ENCODE measurements at places on chromosomes 11 and 22. TPM values are rescaled to one million over a fixed set of nuclear protein-coding genes. Genes with fewer than 3 reads are reported as not detected.
A peak's percentile ranks its signal among the peaks of the same experiment; 100 is the strongest.

Gene PGM2L1
- total RNA-seq: 7.2 TPM

Gene CHST1
- 0.44 TPM for total RNA-seq

DNA sequence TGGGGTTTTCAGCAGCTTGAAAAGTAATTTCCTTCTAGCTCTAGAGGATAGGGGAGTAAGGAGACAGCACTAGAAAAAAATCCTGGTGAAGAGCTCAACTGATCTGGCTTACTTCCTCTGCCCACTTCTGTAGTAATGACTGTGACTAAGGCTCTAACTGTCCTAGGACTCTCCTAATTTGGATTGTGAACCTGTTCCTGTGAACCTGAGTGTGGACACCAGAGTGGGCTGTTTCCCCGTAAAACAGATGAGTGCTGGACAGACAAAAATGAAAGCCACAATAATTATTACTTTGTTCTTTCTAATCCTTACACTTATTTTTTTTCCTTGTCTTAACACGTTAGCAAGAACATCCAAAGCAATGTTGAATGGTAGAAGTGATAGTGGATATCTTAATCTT lies 154.1 kb downstream of the AASDHPPT start:
- H3K36me3 ChIP-seq: no peaks in the 10 kb centered on the region
- H3K27me3 ChIP-seq: no peaks in the 10 kb centered on the region
- DNase-seq: no peak
- no peaks in the 10 kb centered on the region for H3K4me1 ChIP-seq

DNA sequence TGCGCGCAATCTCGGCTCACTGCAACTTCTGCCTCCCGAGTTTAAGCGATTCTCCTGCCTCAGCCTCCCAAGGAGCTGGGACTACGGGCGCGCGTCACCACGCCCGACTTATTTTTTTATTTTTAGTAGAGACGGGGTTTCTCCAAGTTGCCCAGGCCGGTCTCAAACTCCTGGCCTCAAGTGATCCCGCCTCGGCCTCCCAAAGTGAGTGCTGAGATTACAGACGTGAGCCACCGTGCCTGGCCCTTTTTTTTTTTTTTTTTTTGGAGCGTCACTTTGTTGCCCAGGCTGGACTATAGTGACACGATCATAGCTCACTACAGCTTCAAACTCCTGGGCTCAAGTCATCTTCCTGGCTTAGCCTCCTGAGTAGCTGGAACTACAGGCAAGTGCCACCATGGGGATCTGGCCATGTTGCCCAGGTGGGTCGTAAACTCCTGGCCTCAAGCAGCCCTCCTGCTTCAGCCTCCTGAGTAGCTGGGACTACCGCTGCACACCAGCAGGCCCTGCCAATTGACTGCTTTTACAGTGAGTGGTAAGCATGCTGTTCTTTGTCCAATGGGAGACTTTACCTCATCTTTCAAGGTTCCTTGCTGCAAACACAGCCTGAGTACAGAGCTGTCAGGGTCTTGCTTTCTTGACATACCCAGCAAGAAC lies 600 bp upstream of the CENPM start:
- peak overlapping the region; percentile 87 for H3K27ac ChIP-seq
- H3K4me1 ChIP-seq: peaks cover 48% of the 10 kb centered on the region
- peaks cover 32% of the 10 kb centered on the region for H3K36me3 ChIP-seq
- no peaks in the 10 kb centered on the region for H3K27me3 ChIP-seq
- DNase-seq: no peak
